Calu3 (cell line): ENCODE measurements at places on chromosomes 2 and 18.

GRCh38 chr18:70166668-70167067 is 38.8 kb downstream of the RTTN start:
- H3K4me3 ChIP-seq: no peak overlapping the region
- no peak overlapping the region for H3K27ac ChIP-seq
- H3K36me3 ChIP-seq: no peaks in the 10 kb centered on the region
- H3K4me1 ChIP-seq: peaks cover 20% of the 10 kb centered on the region
- DNase-seq: no peak

- H3K4me3 ChIP-seq: no peak overlapping the region
- no peak overlapping the region for H3K27ac ChIP-seq
- H3K27me3 ChIP-seq: peaks cover 9% of the 10 kb centered on the region
Measured at GRCh38 chr2:19545507-19545906, 187.1 kb upstream of the OSR1 start.

GRCh38 chr2:117693154-117693553 is 121.3 kb upstream of the DDX18 start:
- no peaks in the 10 kb centered on the region for H3K4me1 ChIP-seq
- H3K27ac ChIP-seq: no peak overlapping the region
- no peak overlapping the region for H3K4me3 ChIP-seq
- no peaks in the 10 kb centered on the region for H3K36me3 ChIP-seq

DNA sequence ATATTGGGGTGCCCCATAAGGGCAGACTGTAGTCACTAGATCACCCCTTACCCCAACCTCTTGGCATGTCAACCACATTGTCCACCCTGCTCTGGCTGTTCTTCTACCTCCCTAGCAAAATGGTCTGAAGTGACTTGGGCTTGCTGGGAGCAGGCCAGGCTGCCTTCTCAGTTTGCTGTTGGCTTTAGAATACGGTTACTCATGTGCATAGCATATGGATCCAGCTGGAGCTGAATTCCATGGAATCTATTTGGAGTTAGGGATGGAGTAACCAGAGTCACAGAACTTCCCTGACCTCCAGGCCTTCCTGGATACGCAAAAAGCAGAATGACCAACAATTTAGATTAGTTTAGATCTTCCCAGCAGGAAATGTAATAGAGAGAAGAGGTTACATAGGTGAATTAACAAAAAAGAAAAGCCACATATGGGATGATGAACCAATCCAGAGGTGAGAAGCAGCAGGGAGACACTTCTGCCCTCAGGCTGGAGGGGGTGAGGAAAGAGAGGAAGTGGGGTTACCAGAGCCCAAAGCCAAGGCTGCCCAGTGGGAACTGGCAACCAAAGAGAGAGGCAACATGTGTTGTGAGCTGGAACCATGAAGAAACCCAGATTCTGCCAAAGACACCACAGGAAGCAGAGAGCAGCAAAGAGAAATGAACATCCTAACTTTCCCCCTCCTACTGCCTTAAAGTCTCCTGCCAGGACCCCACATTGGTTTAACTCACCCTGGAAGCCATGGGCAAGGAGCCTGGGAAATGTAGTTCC is 26.1 kb downstream of the PKDCC start:
- DNase-seq: no peak
- peaks cover 30% of the 10 kb centered on the region for H3K4me1 ChIP-seq
- no peak overlapping the region for H3K4me3 ChIP-seq
- no peaks in the 10 kb centered on the region for H3K36me3 ChIP-seq

- peak overlapping the region; percentile 63 for H3K27ac ChIP-seq
Measured at GRCh38 chr18:53795061-53795460, 429.4 kb downstream of the MBD2 start.

DNA sequence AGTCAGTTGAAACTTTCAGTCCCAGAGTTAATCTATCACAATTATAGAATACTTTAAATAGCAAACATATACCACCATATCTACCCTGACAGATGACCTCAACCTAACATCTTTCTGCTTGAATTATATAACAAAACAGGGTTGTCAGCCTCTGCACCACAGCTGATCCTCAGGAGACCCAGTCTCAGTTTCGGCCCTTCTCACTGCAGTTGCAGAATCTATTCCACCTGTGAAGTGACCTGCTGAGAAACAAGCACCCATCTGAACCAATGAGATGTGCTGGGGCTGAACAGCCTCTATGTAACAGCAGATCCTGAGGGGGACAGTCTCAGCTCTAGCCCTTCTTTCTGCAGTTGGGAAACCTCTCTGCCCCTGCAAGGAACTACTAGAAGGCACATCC is 567.6 kb downstream of the KCNJ3 start:
- no peak for DNase-seq
- H3K4me3 ChIP-seq: no peak overlapping the region

DNA sequence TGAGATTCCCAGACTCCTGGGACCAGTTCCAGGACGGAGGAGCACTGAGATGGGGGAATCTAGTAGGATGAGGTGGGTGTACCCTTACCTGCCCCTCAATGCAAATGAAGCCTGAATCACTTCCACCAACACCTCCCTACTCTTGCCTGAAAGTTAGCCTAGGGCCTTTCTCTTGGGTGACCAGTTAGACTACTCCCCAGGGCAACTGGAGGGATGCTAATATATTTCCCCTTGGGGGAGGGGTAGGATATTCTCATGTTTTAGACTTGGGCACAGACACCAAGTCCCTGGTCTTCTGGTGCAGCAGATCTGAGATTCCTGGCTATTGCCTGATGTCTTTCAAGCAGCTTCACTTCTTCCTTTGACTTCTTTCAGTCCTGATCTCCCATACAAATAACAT is 334.5 kb downstream of the ALK start:
- no peaks in the 10 kb centered on the region for H3K36me3 ChIP-seq
- H3K4me3 ChIP-seq: no peak overlapping the region
- no peak for DNase-seq

- H3K27me3 ChIP-seq: no peaks in the 10 kb centered on the region
- DNase-seq: no peak
- no peak overlapping the region for H3K27ac ChIP-seq
- no peak overlapping the region for H3K4me3 ChIP-seq
Measured at GRCh38 chr18:77073336-77074093, 59.1 kb downstream of the MBP start.

GRCh38 chr18:74479486-74480148 is 16.5 kb upstream of the CNDP2 start:
- no peak overlapping the region for H3K4me3 ChIP-seq
- no peaks in the 10 kb centered on the region for H3K27me3 ChIP-seq
- no peaks in the 10 kb centered on the region for H3K36me3 ChIP-seq
- no peak for DNase-seq
- no peaks in the 10 kb centered on the region for H3K4me1 ChIP-seq
- no peak overlapping the region for H3K27ac ChIP-seq

- no peak for DNase-seq
- H3K4me1 ChIP-seq: peaks cover 17% of the 10 kb centered on the region
- H3K36me3 ChIP-seq: peaks cover 6% of the 10 kb centered on the region
- no peak overlapping the region for H3K4me3 ChIP-seq
- peak overlapping the region; percentile 98 for H3K27ac ChIP-seq
- H3K27me3 ChIP-seq: no peaks in the 10 kb centered on the region
Measured at GRCh38 chr2:189835855-189836558, 51.8 kb downstream of the PMS1 start.

- H3K4me3 ChIP-seq: no peak overlapping the region
- no peak for DNase-seq
Measured at GRCh38 chr2:38685116-38685735, 19.3 kb downstream of the GALM start.

- H3K27ac ChIP-seq: no peak overlapping the region
- no peak overlapping the region for H3K4me3 ChIP-seq
- DNase-seq: no peak
- H3K27me3 ChIP-seq: no peaks in the 10 kb centered on the region
- H3K4me1 ChIP-seq: no peaks in the 10 kb centered on the region
Measured at GRCh38 chr2:23745726-23746105, 181.2 kb downstream of the ATAD2B start.

- no peak overlapping the region for H3K27ac ChIP-seq
- H3K4me1 ChIP-seq: peaks cover 9% of the 10 kb centered on the region
- H3K27me3 ChIP-seq: no peaks in the 10 kb centered on the region
- no peak overlapping the region for H3K4me3 ChIP-seq
- H3K36me3 ChIP-seq: no peaks in the 10 kb centered on the region
Measured at GRCh38 chr2:8086796-8087479, 594.9 kb upstream of the ID2 start.

DNA sequence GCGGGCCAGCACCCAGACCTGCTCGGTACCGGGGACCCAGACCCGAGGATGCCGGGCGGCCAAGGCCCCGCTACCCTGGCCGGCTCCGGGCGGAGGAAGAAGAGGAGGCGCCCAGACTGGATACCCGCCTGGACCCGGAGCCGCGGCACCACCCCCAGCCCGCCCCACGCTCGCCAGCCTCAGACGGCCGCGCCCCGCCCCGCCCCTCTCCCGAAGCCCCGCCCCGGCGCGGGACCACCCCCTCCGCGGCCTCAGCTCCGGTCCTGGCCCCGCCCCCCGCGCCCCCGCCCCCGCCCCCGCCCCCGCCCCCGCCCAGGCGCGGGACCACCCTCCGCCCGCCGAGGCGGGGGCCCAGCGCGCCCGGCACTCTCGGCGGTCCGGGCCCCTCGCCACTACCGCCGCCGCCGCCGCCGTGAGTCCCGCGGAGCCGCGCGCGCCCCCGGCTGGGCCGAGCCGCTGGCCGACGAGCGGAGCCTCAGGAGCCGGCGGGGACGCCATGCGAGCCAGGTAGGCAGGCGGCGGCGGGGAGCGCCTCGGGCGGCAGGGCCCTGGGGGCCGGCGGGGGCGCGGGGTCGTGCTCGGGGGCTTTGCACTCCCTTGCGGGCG is at the start of gene SH3BP4:
TSS of gene SH3BP4 (plus strand) at position 354 of the 606 bp plus-strand sequence. CDS start 82,986 bp downstream, outside the sequence.
- peak within 1 kb of the TSS; percentile 90 for H3K4me3 ChIP-seq
- H3K4me1 ChIP-seq: peaks cover 39% of the 10 kb centered on the region
- H3K27me3 ChIP-seq: no peaks in the 10 kb centered on the region
- peaks cover 33% of the 10 kb centered on the region for H3K36me3 ChIP-seq
- DNase-seq: peak; percentile 87

- no peaks in the 10 kb centered on the region for H3K36me3 ChIP-seq
- DNase-seq: no peak
- H3K4me3 ChIP-seq: no peak overlapping the region
- no peak overlapping the region for H3K27ac ChIP-seq
- H3K27me3 ChIP-seq: no peaks in the 10 kb centered on the region
Measured at GRCh38 chr2:161077367-161078210, 82.6 kb upstream of the TANK start.

DNA sequence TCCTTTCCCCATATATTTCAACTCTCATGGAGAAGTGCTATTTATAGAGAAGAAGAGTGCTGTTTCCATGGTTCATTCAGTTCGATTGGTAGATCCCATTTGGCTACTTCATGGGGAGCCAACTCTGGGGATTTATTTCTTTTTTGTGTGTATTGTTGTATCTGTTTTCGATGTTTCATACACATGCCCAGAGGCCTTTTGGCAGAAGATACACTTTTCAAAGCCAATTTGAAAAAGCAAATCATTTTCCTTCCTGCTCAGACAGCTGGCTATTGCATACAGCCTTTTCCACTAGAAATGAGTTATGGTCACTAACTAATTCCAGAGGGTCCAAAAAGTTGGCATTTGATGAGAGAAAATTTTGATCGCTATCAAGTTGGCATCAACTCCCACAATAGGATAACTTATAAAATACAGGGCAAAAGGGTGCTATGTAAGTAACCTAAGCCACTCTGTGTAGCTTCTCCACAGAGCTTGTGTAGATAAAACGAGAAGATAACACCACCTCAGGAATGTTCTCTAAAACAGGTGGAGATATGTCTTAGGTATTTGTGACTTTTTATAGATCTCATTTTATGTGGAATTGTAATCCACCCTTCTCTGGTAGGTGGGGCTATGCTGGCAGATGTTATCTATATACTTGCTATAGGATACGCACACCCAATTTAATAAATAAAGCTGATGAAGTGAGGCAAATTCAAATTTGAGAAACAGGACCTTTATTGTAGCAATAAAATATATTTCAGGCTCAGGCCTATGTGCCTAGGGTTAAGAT is 798.5 kb downstream of the SATB2 start:
- no peak for DNase-seq
- H3K36me3 ChIP-seq: no peaks in the 10 kb centered on the region
- H3K27me3 ChIP-seq: no peaks in the 10 kb centered on the region
- H3K27ac ChIP-seq: no peak overlapping the region
- H3K4me3 ChIP-seq: no peak overlapping the region
